ENCODE measurements at places on chromosomes 6 and 20.

DNA sequence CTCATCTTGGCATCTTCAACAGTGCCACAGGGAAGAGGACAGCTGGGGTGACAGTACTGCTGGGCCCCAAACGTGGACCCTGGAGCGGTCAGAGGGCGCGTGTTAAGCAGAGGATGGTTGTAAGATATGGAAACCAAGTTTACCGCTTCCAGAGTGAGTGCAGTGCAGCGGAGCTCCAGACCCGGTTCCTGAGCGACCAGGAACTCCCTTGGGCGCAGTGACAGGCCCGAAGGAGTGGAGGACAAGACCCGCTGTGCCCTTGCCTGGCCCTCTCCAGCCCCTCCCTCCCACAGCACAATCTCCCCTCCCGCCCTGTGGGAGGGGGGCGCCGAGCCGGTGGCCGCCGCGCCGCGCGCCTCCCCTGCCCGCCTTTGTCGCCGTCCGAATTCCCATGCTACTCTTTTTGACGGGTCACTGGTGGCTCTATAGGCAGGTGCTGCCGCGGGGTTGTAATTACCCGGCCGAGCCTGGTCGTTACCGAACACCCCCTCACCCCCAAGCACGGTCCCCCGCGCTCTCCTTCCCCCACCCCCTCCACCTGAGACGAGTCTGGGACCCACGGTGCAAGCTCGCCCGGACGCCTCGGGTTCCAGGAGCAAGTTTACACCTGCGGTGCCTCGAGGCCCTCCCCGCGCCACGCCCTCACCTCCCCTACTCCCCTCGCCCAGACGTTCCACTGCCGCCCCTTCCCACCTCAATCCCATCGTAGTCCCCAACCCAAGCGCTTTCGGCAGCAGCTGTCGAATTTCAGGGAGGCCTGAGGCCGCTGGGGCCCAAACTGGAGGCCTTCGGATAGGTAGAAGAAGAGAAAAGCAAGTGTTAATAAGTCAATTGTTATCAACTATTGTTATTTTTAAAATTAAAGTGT is 3.9 kb downstream of the NR2E1 start:
- DNase-seq, result peak; percentile 67

DNA sequence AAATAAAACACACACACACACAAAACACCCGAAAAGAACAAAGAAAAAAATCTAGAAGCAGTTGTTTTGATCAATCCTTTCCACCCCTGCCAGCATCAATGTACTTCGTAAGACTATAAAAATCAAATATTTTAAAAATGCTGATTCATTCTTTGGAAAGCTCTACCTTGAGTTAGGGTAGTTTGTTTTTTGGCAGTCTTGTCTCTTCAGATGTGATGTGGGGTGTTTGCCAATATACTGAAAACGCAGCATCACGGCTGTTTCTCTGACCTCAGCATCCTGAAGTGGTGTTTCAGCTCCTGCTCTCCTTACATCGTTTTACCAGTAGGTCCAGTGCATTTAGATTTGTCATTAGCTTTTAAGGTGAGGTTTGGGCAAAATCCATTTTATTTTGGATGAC is 526.0 kb downstream of the UTRN start:
- no peak for DNase-seq

DNA sequence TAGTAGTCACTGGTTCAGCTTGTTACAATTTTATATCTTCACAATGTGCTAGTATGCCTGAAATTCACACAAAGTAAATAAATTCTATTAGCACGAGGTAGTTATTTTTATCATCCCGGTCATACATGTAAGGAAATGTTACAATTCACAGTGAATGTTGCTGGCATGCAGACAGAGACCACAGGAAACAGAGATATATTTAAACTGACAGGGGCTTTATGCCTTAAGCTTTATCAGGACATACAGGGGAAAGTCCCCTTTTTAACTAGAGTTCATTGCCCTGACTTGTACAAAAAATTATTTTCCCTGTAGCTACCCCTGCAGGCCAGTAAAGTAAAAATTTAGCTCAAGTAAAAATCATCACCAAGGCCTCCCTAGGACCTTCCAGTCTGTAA is 712.0 kb upstream of the NRSN1 start:
- DNase-seq, result no peak

- DNase-seq, result peak; percentile 94
Measured at GRCh38 chr6:79869600-79870084, 77.7 kb downstream of the ELOVL4 start.

- DNase-seq, result no peak
Measured at GRCh38 chr6:32084780-32085179, 24.4 kb downstream of the TNXB start.

DNA sequence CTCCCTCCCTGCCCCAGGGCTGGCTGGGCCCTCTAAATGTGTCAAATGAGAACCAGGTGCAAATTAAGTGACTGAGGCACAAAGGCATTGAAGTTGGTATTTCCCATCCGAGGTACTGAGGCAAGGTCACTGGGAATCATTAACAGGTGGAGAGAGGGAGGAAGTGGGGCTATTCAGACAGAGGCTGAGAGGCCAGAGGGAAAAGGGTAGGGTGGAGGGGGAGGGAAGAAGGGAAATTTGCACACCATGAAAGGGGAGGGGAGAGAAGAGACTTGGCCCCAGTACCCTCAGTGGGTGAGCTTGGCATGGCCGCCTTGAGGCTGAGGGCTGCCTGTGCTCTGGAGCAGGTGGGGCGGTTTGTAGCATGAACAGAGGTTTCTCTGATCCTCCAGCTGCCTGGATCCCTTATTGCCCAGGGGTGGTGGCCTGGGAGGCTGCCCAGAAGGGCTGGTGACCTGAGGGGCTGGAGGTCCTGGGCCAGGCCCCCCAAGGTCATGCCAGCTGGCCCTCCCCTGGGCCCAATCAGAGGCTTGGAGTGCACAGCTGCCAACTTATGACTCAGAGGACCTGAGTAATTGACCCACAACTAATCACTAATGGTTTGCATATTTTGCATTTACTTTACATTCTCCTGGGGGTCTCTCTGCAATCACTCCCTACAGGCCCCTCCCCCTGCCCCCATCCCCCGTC is 40.3 kb upstream of the ZFAND3 start:
- peak; percentile 69 for DNase-seq

GRCh38 chr6:26555505-26556262 is 17.5 kb downstream of the HMGN4 start:
- peak; percentile 75 for DNase-seq

DNA sequence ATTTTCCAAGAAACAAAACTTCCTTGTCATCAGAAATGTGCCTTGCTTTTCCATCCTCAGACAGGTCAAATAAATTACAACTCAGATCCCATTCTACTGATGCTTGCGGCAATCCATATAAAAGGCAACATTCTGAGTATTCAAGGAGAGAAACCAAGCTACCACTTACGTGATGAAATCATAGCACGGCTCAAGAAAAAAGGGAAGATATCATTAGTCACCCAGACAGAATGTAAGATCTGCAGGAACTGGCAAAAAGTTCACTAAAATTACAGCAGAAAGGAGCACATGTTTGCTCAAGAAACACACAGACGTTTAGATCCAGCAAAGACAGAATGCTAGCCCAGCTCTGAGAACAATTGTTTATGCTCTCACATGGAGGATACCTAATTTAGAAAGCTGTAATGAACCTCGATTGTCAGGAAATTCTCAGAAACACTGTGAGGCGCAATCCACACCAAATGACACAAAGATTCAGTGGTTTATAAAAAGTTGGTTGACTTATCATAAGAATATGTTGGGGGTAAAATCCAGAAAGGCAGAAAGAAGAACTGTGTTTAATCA is 304.2 kb downstream of the ADGRG6 start:
- DNase-seq, result no peak

- DNase-seq, result no peak
Measured at GRCh38 chr6:39923394-39923793, 10.9 kb downstream of the MOCS1 start.

GRCh38 chr20:8952721-8953120 is 116.2 kb upstream of the PLCB4 start:
- no peak for DNase-seq

GRCh38 chr20:61581825-61582188 is 329.7 kb downstream of the CDH4 start:
- DNase-seq, result peak; percentile 55

DNA sequence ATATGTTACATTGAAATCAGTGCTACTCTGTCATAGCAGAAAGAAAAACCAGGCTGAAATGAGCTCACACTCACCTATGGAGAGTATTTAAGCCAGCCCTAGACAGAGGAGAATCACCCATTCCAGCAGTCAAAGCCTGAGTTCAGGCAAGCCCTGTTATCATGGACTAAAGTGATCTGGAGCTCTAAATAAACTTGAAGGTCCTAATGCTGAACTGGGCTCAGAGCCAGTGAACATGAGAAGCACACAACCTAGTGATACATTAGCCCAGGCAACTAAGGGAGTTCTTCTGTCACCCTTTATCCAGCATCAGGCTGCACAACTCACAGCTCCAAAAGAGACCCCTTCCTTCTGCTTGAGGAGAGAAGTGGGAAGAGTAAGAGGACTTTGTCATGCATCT is 425.0 kb downstream of the COL12A1 start:
- no peak for DNase-seq

GRCh38 chr6:129353067-129353466 is 356.9 kb downstream of the ARHGAP18 start:
- DNase-seq, result no peak

GRCh38 chr6:28257042-28257441 is 2.1 kb upstream of the NKAPL start:
- DNase-seq, result no peak

GRCh38 chr6:27334141-27334540 is 22.1 kb upstream of the POM121L2 start:
- no peak for DNase-seq

DNA sequence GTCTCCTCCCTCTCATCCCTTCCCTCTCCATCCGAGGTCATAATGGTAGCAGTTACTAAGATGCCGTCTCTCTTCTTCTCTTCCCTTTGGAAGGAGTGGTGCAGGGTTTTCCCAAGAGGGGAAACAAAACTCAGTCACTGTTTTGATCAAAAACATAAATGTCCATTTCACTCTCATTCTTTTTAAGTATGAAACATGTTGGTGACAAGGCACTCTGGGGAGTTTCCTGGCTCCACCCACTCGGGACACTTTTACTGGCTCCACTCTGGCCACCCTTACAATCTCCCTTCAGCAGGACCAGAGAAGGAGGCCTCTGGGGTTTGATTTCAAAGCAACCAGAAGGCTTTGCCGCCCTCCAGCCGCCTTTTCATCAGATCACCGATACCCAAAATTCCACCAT is 57.0 kb downstream of the FGD2 start:
- no peak for DNase-seq

DNA sequence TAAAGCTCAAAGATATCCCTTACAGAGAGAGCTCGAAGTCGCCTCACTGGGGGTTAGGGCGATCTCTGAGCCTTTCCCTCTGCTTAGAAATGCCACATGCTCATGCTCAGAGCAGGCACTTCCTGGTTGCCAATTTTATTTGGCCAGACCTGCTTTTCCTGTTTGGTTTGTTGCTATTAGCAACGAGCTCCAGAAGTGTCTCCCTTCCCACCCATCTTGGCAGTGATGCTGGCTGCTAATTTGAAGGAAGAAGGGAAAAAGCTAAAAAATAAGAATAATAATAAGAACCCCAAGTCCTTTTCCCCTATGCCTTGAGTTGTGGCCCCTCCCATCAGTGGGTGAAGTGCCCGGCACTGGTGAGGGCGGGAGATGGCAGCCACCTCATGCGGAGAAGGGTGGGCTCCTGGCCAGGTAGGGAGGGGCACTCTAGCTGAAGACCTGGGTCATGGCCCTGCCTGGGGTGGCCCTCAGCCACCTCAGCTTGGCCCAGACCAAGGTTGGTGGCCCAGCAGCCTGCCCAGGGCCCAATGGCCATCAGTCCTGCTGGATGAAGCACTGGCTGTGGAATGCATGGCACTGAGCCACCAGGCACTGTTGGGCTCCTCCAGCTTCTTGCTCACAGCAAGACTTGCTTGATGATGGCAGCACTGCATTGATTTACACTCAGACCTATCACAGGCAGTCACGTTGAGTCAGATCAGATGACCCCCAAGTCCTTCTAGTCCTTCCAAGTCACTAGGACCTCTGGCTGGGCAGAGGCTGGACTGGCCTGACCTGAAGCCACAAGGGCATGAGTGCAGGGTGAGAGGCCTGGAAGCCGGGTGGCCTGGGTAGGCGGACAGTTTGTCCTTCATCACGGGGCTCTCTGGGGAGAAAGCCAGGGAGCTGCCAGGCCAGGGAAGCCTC is 79.0 kb downstream of the SYNJ2 start:
- peak; percentile 65 for DNase-seq

- DNase-seq, result no peak
Measured at GRCh38 chr6:104702126-104702841, 157.4 kb downstream of the HACE1 start.

- DNase-seq, result no peak
Measured at GRCh38 chr6:34951731-34952130, 62.7 kb downstream of the ANKS1A start.

GRCh38 chr20:21251278-21251677 is 51.9 kb upstream of the XRN2 start:
- DNase-seq, result no peak

DNA sequence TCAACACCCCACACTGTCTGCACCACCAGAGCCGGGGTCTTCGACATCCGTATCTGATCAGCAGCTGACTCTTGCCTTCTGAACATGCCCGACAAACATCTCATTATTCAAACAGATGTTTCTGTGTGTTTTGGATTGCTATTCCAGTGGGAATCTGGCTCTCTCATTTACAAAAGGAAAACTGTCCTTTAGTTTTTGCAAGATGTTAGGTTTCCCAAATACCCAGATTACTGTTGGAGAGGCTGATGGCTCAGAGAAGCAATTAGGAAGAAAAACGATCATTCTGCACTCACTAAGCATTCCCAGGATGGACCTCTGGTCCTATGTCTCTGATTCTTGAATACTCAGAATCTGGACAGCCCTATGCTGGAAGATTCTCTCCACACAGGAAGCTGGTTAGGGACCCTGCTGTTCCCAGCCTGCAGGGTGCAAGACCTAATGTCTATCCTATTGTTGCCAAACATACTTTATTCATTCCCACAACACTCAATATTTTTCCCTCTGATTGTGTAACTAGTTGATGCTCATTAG is 532.9 kb downstream of the CDH26 start:
- no peak for DNase-seq

GRCh38 chr6:81556551-81556950 is 195.9 kb downstream of the TENT5A start:
- DNase-seq, result no peak

- DNase-seq, result peak; percentile 66
Measured at GRCh38 chr6:12233693-12234571, 56.2 kb upstream of the EDN1 start.

GRCh38 chr6:134357022-134357487 is 39.1 kb upstream of the SGK1 start:
- no peak for DNase-seq

DNA sequence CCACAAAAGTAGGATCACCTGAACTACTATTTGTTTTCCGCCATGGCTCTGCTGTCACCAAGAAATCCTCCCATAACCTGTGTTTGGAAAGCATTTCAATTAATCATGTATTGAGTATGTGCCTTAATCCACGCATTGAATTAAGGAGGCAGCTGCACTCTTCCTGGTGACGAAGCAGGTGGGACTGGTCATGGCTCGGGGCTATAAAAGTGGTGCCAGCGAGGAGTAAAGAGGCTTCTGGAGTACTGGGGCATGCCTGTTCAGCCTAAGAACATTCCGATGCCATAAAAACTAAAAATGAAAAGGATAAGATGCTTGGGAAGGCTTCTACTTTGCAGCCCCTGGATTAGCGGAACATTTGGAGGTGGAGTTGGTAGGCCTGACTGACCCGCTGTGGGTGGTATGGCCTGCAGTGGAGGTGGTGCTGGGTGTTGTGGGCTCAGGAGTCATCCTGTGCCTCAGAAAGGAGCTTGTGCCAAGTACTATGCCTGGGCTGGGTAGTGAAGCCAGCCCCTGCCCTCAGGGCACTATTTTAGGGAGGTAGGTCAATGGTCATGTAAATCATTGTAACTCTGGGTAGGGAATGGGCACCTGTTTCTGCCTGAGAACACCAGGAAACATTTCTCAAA is 110.5 kb downstream of the B3GAT2 start:
- DNase-seq, result no peak
